Regular cardiac myocyte (primary cell): ENCODE measurements at places on chromosomes 5 and 9. TPM values are rescaled to one million over a fixed set of nuclear protein-coding genes. Genes with fewer than 3 reads are reported as not detected.

IRF1 gene
- 17.8 and 19.2 TPM in 2 replicates for total RNA-seq

PTGES gene
- 9.0 and 40.3 TPM in 2 replicates for total RNA-seq

ZNG1C gene
- total RNA-seq, result 16.9 and 18.6 TPM in 2 replicates

LCNL1 gene
- total RNA-seq, result 0.85 TPM in 1 of 2 replicates, not detected in the other

SLC36A2 gene
- total RNA-seq, result not detected in 2 replicates

PCDHGB3 gene
- 1.9 and 4.5 TPM in 2 replicates for total RNA-seq

ARHGEF39 gene
- 0.28 and 3.6 TPM in 2 replicates for total RNA-seq

CER1 gene
- not detected in 2 replicates for total RNA-seq

TOR4A gene
- total RNA-seq, result 13.8 and 31.1 TPM in 2 replicates

AK6 gene
- total RNA-seq, result 26.2 and 34.7 TPM in 2 replicates

TEX48 gene
- total RNA-seq, result not detected in 2 replicates

FAM169A gene
- total RNA-seq, result 0.19 and 0.28 TPM in 2 replicates

AK8 gene
- total RNA-seq, result under 0.01 and 0.19 TPM in 2 replicates

SARDH gene
- total RNA-seq, result 9.6 and 12.8 TPM in 2 replicates

TMEM174 gene
- total RNA-seq, result not detected in 2 replicates

IFNB1 gene
- total RNA-seq, result not detected in 2 replicates

KCNV2 gene
- total RNA-seq, result not detected in 2 replicates

SLCO6A1 gene
- not detected in 2 replicates for total RNA-seq

SOHLH1 gene
- total RNA-seq, result not detected in 2 replicates

CCDC192 gene
- total RNA-seq, result not detected in 2 replicates

SPINK6 gene
- total RNA-seq, result not detected in 2 replicates

MARCOL gene
- not detected in 2 replicates for total RNA-seq

PRSS3 gene
- total RNA-seq, result 6.5 and 27.8 TPM in 2 replicates

NMUR2 gene
- not detected in 2 replicates for total RNA-seq

GPR151 gene
- total RNA-seq, result not detected in 2 replicates

PCDHA10 gene
- total RNA-seq, result 0.19 and 0.28 TPM in 2 replicates

OTP gene
- not detected in 2 replicates for total RNA-seq

SH2D3C gene
- 0.19 and 0.85 TPM in 2 replicates for total RNA-seq

AQP3 gene
- total RNA-seq, result 0.85 and 0.96 TPM in 2 replicates

PSAT1 gene
- 31.3 and 52.1 TPM in 2 replicates for total RNA-seq

ANXA1 gene
- 875 and 1,106 TPM in 2 replicates for total RNA-seq

BSPRY gene
- total RNA-seq, result not detected in 2 replicates

PCSK1 gene
- total RNA-seq, result 0.19 and 2.3 TPM in 2 replicates

SLC1A1 gene
- total RNA-seq, result 117 and 148 TPM in 2 replicates

DDX4 gene
- total RNA-seq, result 0.28 TPM in 1 of 2 replicates, not detected in the other

PCDHB3 gene
- 0.19 and 3.9 TPM in 2 replicates for total RNA-seq

SLC6A19 gene
- not detected in 2 replicates for total RNA-seq

CCNJL gene
- total RNA-seq, result 0.58 and 0.85 TPM in 2 replicates

CYSRT1 gene
- total RNA-seq, result under 0.01 and 0.19 TPM in 2 replicates

SIGMAR1 gene
- total RNA-seq, result 59.2 and 113 TPM in 2 replicates

RMI1 gene
- total RNA-seq, result 4.8 and 8.4 TPM in 2 replicates

DBH gene
- total RNA-seq, result not detected in 2 replicates

SLC6A7 gene
- total RNA-seq, result under 0.01 TPM in 2 replicates

RAI14 gene
- 141 and 176 TPM in 2 replicates for total RNA-seq

INSL4 gene
- total RNA-seq, result not detected in 2 replicates

PNPLA7 gene
- 0.19 and 1.4 TPM in 2 replicates for total RNA-seq

TMC1 gene
- total RNA-seq, result under 0.01 TPM in 1 of 2 replicates, not detected in the other

SEMA5A gene
- total RNA-seq, result 18.0 and 44.3 TPM in 2 replicates

SMIM15 gene
- 47.4 and 84.2 TPM in 2 replicates for total RNA-seq

TAF11L6 gene
- not detected in 2 replicates for total RNA-seq

FBN2 gene
- 1.7 and 9.6 TPM in 2 replicates for total RNA-seq
